ENCODE measurements at places on chromosomes 11 and 22.

- DNase-seq = no peak
Measured at GRCh38 chr22:45673482-45674175, 2.0 kb downstream of the ATXN10 start.

DNA sequence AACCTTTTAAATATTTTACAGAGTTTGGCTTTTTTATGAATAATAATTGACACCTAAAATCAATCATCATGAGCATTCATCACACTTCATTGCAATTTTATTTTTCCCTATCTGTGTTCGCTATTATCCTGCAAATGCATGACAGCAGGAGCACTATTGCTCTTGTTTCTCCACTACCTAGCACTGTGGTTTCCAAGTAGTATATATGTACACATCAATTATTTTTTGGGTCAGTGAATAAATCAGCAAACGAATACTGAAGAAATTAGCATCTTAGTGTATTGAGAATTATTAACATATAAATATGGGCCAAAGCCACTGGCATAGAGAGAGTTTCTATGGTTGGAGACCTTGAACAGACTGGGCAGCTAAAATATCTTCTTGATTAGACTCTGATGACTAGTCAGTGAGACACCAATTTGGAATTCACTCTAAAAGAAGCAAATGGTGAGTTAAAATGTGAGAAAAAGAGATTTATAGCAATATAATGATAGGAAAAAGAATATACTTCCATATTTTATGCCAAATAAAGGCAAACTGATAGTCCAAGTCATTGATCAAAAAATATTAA, 731.1 kb upstream of the LUZP2 start:
- no peak for DNase-seq

DNA sequence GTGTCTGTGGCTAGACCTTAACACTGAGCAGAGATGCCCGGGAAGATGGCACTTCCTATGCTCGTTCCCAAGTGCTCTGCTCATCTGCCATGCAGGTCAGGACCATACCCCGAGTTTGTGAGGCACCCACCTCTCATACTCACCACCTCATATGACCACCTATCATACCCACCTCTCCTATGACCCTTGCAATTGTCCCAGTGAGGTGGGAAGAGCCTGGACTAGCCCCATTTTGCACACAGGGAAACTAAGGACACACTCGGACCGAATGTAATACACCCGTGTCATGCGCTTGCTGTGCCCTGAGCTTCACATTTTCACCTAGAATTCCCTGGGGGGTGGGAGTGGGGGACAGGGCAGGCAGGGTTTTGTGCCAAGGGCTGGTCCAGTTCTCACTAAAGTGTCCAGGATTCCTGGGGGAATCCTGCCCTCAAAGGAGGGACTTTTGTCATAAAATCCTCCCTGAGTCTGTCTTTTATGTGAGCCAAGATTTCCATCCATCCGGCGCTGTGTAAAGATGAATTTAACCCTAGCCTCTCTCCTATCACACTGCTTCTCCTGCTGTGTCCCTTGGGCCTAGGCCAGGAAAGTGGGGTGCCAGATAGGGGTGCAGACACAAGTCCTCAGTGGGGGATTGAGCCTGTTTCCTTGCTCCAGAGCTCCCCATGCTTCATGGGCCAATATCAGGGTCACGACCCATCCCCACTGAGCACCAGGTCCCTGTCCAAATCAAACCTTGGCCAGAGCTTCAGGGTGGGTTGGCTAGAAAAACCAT, 20.0 kb downstream of the TPBGL start:
- DNase-seq = no peak

DNA sequence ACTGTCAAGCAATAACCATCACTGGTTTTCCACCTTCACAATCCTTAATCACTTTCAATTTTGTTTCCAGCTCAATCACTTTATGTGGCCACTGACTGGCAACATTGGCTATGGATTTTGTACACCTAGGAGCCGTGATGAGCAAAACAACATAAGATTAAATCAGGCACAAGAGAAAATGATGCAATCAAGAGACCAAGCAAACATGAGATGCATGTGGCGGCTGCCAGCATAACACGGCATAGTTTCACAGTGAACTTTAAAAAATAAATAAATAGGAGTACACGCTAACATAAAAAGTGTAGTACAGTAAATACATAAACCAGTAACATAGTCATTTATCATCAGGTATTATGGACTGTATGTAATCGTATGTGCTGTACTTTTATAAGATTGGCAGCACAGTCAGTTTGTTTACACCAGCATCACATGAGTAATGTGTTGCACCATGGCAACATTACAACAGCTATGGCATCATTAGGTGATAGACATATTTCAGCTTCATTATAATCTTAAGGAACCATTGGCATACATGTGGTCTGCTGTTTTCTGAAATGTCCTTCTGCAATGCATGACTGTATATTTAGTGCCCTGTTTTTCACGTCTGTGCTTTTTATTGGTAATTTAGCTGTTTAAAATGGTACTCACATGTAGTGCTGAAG, 83.3 kb upstream of the PRDM11 start:
- DNase-seq = no peak

DNA sequence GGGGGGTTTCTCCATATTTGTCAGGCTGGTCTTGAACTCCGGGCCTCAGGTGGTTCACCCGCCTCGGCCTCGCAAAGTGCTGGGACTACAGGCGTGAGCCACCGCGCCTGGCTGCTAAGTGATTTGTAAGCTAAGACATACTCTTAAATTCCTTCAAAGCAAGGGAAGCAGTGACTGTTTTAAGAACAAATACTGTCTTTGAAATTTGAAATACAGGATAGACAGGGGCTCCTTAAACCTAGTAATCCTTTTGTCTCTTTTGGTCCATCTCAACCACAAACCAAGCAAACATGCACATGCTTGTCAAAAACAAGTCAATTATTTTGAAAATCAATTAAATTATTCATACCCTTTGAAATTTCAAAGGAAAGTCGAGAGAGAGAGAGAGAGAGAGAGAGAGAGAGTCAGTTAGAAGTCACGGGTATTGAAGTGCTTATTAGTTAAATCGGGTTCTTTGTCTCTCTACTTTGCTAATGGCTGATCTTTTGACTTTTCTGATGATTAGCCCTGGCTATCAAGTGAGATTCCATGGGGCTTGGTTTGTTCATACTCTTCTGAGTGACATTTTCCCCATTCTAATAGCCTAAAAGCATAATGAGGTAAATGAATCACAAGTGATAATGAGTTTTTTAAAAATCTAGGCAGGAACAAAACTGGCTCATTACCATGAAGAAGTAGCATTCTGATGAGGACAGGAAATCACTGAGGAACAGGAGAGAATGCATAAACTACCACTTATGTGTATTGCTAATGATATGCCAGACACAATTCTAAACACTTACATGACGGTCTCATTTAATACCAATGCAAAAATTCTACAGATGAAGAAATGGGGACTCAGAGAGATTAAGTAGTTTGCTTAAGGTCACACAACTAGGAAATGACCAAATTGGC, 48.0 kb downstream of the MCHR1 start:
- DNase-seq = no peak

- DNase-seq = no peak
Measured at GRCh38 chr11:8273287-8273686, 9.6 kb upstream of the LMO1 start.

DNA sequence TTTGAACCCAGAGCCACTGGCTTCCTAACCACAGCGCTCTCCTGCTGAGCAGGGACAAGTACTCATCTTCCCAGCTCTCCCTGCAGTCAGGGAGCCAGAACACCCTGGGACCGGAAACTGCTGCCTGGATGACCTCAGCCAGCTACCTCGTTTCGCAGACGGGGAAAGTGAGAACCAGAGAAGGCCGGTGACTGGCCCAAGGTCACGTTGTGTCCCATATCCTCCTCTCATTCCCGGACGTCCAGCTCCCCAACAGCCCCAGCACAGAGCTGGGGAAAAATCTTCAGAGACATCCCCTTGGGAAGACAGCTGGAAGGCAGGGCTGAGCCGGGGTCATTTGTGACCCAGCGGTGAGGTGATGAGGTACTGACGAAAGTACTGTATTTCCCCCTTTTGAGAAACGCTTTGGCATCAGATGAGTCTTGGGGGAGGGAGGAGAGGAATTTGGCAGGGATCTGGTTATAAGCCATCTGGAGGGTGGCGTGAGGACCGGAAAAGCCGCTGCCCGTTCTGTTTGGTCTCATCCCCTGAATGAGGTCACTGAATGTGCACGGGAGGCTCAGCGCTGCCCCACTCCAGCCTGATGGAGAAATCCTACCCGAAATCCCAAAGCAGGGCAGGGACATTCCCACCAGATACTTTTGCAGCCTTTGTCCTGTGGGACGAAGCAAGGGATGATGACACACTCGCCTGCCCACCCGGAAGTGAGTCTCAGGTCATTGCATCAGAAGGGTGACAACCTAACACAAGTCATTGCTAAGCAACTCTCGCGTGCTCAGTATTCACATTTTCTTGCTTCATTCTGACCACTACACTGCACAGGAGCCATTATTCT, 41.1 kb downstream of the LIF start:
- DNase-seq = no peak

DNA sequence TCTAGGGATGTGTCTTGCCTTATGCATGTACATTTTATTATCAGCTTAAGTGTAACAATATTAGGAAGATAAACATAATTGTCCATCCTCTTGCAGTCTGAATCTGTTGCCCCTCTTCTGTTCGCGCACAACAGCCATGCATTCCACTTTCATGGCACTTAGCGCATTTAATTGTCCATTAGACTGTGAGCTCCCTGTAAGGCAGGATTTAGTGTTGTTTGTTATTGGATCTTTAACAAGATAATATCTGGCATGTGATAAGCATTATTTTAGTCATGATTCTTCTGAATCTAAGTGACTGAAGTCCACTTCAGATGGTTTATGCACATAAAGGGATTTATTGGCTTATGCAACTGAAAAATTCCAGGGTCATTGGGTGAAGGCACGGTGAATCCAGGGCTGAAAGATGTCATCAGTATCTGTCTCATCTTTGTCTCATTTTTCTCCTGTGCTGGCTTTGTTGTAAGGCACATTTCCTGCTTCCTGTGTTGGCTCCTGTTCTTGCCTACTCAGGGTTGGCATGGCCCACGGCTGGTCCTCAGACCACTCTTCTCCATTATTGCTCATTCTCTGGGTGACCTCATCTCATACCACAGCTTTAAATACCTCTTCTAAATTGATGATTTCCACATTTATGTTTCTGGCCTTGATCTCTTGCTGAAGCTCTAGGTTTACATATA, 37.6 kb downstream of the ATXN10 start:
- DNase-seq = no peak

GRCh38 chr11:33242575-33242974, 14.6 kb upstream of the HIPK3 start:
- DNase-seq = no peak

DNA sequence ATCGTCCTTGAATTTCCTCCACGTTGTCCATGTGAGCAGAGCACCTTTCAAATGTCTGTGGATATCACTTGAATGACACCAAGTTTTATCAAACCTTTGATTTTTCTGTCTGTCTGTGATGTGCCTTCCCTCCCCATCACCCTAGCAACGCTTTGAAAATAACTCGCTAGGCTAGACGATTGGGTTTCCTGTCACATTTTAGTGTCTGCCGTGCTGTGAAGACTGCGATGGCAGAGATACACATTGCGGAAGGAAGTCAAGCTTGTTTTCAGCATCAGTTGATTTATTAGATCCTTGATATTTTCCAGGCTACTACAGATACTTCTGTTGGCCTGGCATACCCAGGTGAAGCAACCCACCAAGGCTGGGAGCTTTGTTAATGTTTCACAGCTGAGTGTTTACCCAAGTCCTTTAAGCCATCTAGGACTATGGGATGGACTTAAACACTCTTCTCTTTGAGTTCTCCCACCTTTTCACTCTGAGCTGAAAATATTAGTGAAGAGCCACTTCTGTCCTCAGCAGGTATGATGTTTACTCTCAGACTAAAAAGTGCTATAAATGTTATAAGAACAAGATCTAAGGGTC, 93.6 kb upstream of the CD44 start:
- peak; percentile 64 for DNase-seq

- DNase-seq = no peak
Measured at GRCh38 chr11:131070365-131070764, 154.1 kb upstream of the SNX19 start.

GRCh38 chr11:12258451-12258850, 118.9 kb upstream of the PARVA start:
- no peak for DNase-seq

DNA sequence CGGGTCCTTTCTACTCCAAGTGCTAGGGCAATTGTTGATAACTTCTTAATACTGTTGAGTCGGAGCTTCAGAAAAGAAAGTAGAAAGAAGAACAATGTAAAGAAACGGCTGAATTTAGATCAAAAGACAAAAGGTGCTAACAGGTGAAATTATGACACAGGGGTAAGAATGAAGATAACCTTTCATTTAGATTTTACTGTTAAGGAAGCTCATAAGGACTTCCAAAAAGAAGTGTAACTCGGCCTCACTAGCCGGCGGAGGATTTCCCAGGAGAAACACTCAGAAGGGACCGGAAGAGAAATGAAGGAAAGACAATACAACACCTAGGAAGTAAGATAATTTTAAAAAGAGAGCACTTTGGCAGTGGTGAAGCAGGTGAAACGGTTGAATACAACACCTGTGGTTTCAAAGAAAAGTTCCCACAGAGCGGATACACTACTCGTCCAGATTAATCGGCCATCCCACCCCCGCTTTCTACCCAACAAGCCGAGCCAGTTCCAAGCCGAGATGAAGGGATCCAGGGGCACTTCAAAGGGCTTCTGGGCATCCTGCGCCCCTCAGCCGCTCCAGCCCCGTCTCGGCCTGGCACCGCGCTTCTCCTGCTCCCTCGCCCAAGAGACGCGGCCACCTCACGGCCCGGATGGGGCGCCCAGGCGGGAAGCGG, 737 bp downstream of the PPP2R1B start:
- DNase-seq = no peak

DNA sequence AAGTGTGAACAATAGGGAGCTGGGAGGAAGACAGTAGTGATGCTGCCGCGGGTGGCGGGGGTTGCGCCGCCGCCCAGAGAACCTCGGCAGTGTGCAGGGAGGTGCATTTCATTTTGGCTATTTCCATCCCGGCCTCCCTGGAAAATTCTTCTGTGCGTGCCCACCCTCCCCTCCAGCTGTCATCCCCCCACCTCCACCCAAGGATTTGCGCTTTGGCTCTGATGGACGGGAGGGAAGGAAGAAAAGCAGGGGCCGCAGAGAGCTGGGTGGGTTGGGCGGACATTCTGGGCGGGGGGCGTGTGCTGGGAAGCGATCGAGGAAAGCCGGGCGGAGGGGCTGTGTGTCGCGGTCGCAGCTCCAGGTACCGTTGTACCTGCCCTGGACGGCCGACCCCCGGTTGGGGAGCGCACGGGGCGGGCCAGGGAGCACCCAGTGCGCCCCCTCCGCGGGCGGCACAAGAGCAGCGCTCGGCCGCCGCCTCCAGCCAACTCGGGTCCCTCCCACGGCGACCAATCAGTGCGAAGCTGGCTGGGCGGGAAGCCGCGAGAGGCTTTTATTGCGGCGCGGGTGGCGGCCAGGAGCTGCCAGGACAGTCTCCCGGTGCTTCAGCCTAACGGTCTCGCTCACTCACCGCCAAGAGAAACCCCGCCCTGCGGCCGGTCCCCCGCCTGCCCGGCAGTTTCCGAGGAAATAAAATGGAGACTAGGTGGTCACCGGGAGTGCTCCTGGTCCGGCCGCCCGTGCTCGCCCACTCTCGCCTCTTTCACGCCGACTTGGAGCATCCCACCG, 1.6 kb downstream of the NCAM1 start:
- no peak for DNase-seq

- no peak for DNase-seq
Measured at GRCh38 chr11:75262961-75263852, 22.6 kb downstream of the TPBGL start.

- DNase-seq = no peak
Measured at GRCh38 chr22:43921370-43921769, 2.2 kb upstream of the PNPLA3 start.

Measured in activated T-cell treated with anti-CD3 and anti-CD28 coated beads for 4 hours (primary cell).